Mesendoderm (in vitro differentiated cells): ENCODE measurements at places on chromosomes 16 and 17.

GRCh38 chr16:87582966-87583325 lies 19.4 kb upstream of the JPH3 start:
- DNase-seq: no peak

- DNase-seq: no peak
These were observed 110.3 kb downstream of the SNX29 start for GRCh38 chr16:12086822-12087221.

- DNase-seq: no peak
These were observed 4.9 kb downstream of the UBE2O start for GRCh38 chr17:76447931-76448652.

- DNase-seq: no peak
These were observed 21.3 kb upstream of the CCDC182 start for GRCh38 chr17:57766318-57766943.

- DNase-seq: no peak
These were observed 37.8 kb upstream of the TMC5 start for GRCh38 chr16:19379838-19380237.

DNA sequence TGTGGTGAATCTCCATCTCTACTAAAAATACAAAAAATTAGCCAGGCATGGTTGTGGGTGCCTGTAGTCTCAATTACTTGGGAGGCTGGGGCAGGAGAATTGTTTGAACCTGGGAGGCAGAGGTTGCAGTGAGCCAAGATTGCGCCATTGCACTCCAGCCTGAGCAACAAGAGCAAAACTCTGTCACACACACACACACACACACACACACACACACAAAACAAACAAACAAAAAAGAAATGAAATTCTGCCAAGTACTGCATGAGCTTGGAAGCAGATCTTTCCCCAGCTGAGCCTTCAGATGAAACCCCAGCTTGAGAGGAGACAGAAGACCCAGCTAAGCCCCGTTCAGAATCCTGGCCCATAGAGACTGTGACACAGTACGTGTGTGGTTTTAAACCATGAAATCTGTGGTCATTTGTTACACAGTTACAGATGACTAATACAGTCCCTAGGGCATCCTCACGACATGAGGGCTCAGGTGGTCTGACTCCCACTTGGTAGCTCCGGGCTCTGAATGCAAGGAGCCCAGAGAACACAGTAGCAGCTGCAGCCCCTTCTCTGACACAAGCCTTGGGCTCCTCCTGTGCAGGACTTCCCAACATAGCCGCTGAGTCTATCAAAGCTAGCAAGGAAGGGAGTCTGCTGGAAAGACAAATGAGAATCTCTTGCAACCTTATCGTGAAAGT lies 132.8 kb downstream of the SEC14L1 start:
- DNase-seq: no peak

DNA sequence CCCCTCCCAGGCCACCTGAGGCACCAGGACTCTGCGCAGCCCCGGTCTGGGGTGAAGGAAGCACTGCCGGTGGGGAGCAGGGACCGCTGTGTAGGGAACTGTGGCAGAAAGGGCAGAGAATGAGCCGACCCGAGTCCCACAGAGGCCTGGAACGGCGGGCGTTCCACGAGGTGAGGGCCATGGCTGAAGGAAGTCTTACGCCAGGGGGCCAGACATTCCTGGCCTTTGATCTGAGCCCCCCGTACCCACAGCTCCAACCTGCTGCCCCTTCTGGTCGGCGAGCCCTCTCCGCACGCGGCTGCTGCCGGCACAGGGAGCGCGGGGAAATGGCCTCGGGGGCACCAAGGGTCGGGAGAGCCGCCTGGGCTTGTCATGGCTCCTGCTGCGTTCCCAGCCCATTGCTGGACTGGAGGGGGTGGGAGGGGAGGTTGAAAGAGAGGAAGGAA lies 1.4 kb upstream of the WNT3 start:
- peak; percentile 76 for DNase-seq

DNA sequence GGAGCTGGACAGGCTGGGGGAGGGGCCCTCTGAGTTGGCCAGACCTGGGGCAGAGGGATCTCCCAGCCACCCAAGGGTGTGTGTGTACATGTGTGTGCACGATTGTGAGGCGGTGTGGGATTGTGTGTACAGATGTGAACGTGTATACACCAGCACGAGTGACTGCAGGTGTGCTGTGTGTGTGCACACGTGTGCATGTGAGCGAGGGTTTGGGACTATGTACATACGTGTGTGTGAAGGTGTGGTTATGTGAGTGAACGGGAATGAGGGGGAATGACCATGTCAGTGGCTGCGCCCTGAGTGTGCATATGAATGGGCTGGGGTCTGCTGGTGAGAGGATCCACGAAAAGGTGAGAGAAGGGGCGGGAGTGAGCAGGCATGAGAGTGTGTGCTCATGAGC lies 22.4 kb upstream of the TAC4 start:
- DNase-seq: no peak

GRCh38 chr17:35051579-35052240 lies 11.8 kb downstream of the RFFL start:
- no peak for DNase-seq

GRCh38 chr17:77616254-77616731 lies 342.2 kb upstream of the TNRC6C start:
- no peak for DNase-seq

- no peak for DNase-seq
These were observed 48.8 kb downstream of the RMI2 start for GRCh38 chr16:11393861-11394592.

GRCh38 chr16:17784073-17784472 lies 313.3 kb upstream of the XYLT1 start:
- DNase-seq: peak; percentile 70

GRCh38 chr17:45436625-45437464 lies 4.2 kb upstream of the ARHGAP27 start:
- DNase-seq: no peak

GRCh38 chr16:68081861-68082628 lies 3.1 kb upstream of the NFATC3 start:
- DNase-seq: no peak

- peak; percentile 99 for DNase-seq
These were observed 100.7 kb downstream of the MGAT5B start for GRCh38 chr17:76968707-76969597.

DNA sequence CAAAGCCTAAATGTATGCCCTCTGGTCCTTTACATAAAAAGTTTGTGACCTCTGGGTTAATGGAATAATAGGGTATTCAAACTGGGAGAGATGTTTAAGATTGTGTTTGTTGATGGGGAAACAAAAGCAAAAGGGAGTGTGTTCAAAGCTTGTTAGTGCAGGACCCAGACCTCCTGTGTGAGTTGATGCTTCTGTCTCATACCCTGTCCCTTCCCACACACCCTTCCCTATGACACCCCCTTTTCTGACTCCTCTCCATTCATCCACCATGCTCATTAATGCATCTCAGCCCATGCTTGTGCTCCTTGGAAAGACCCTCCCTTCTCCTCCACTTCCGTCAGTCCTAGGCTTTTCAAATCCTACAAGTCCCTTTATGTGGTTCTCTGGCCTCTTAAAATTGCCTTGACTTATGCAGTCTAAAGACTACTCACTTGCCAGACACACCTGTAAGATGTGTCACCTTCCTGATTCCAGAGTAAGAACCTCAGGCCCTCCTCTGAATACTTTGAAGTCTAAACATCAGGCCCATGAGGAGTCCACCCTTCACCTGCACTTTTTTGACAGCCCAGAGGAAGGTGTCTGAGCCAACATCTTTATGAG lies 128.0 kb upstream of the CACNG5 start:
- DNase-seq: no peak

DNA sequence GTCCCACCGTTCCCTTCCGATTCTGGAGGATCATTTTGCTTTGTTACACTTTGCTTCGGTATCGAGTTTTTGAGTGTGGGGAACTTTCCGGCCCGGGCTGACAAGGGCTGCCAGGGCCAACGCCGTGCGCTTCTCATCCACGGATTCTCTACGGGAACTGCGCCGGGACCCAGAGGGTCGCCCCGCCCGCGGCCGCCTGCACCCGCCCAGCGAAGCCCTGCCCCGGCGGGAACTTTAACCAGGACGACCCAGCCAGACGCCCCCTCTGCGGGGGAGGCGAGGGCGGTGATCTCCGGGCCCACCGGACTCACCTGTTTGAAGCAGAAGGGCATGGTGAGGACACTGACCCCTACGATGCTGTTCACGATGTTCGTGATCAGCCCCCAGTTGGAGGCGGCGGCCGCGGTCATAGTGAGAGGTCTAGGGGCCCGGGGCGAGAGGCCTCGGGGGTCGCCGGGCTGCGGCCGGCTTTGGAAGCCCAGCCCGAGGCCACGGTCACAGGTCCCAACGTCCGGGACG lies 536 bp downstream of the SLC38A10 start:
- DNase-seq: no peak

- no peak for DNase-seq
These were observed 996 bp downstream of the SUMO2 start for GRCh38 chr17:75181608-75182318.

DNA sequence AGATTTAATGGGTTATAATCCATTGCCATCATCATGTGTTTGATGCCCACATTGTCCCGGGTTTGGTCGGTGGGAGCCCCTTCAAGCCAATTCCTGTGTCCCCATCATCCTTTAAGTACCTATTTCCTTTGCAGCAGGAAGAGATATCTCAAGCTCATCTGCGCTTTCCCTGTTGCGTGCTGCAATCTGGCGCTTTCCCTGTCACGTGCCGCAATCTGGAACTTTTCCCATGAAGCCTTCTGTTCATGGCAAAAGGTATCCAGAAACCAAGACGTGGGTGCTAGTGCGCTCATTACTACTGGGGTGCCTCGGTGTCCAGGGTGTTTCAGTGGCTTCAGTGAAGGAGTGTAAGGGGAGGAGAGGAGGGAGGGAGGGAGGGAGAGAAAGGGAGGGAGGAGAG lies 174.6 kb upstream of the ZNF469 start:
- no peak for DNase-seq

DNA sequence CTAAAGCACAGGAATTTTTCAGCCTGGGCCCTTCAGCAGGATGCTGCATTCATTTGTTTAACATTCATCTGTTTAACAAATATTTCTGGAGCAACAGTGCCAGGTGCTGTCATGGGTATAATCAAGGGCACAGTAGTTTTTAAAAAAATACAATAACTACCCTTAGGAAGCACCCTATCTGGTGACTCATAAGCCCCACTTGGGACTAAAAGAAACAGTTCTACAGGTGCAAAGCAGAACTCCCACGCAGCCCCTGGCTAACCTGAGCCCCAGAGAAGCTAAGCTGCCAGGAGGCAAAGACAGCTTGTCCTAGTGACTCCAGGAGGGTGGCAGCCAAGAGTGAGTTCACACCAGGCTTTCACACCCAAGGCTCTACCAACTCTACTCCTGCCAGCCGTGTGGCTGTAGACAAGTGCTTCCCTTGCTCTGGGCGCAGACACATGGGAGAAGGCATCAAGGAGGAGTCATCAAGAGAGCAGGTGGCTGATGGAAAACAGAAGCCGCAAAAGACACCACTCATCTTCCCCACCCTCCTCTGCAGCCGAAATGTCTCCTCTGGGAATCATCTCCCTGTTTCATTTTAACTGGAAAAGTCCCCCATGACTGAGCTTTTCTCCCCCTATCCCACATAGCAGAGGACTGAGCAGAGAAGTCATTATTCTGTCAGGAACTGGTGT lies 14.4 kb downstream of the CUEDC1 start:
- no peak for DNase-seq

- no peak for DNase-seq
These were observed 4.9 kb downstream of the INO80E start for GRCh38 chr16:30000735-30001631.
